ENCODE measurements at places on chromosomes 16 and 17.

DNA sequence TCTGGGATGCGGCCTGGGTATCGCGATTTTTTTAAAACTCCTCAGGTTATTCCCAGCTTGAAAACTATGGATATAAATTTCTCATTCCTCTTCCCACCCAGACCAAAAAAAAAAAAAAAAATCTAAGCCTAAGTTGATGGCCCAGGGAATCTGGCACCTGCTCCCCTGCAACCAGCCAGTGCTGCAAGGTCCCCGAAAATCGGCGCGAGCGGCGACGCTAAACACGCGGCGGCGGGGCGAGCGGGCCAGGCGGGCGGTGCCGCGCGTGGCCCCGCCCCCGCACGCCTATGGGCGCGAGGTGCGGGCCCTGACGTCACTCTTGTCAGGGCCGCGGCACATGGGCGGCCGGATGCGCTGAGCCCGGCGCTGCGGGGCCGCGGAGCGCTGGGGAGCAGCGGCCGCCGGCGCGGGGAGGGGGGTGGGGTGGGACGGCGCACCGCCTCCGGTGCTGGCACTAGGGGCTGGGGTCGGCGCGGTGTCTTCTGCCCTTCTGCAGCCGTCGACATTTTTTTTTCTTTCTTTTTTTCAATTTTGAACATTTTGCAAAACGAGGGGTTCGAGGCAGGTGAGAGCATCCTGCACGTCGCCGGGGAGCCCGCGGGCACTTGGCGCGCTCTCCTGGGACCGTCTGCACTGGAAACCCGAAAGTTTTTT is at the start of gene HLF:
Gene HLF, plus strand, starts transcription at position 316 of the 654 bp plus-strand sequence. CDS start 525 bp downstream, outside the sequence.
- H3K4me3 ChIP-seq, result peak within 1 kb of the TSS; percentile 48
- H3K27me3 ChIP-seq, result no peaks in the 10 kb centered on the region
- peaks cover 9% of the 10 kb centered on the region for H3K4me1 ChIP-seq
- no peak within 1 kb of the TSS for H3K27ac ChIP-seq
- no peaks in the 10 kb centered on the region for H3K36me3 ChIP-seq
- DNase-seq, result peak; percentile 90

DNA sequence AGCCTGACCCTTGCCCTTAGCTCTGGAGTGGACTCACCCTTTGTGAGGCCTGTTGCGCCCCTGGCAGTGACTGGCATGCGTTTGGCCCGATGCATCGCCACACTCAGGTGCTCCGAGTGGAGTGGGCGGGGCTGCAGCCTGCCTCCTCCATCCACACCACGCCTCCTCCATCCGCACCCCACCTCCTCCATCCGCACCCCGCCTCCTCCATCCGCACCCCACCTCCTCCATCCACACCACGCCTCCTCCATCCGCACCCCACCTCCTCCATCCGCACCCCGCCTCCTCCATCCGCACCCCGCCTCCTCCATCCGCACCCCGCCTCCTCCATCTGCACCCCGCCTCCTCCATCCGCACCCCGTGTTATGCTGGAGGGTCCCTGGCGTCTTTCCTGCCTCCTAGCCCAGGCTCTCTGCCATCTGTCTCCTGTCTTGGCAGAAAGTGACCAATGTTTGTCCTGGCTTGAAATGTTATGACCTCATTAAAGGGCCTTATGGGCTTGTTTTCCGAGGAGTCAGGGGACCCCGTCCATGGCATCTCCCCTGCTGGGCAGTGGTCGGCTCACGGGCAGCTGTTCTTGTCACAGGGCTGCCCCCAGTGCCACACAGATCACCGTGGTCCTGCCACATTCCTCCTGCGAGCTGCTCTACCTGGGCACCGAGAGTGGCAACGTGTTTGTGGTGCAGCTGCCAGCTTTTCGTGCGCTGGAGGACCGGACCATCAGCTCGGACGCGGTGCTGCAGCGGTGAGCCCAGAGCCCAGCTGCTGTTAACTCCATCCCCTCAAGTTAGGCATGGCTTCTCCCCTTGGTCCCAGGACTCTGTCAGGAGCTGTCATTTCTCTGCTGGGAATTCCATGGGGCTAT is 28.7 kb upstream of the MYO15B start:
- H3K27me3 ChIP-seq, result no peaks in the 10 kb centered on the region
- no peak for DNase-seq
- H3K4me3 ChIP-seq, result no peak overlapping the region
- no peaks in the 10 kb centered on the region for H3K36me3 ChIP-seq
- H3K27ac ChIP-seq, result no peak overlapping the region

DNA sequence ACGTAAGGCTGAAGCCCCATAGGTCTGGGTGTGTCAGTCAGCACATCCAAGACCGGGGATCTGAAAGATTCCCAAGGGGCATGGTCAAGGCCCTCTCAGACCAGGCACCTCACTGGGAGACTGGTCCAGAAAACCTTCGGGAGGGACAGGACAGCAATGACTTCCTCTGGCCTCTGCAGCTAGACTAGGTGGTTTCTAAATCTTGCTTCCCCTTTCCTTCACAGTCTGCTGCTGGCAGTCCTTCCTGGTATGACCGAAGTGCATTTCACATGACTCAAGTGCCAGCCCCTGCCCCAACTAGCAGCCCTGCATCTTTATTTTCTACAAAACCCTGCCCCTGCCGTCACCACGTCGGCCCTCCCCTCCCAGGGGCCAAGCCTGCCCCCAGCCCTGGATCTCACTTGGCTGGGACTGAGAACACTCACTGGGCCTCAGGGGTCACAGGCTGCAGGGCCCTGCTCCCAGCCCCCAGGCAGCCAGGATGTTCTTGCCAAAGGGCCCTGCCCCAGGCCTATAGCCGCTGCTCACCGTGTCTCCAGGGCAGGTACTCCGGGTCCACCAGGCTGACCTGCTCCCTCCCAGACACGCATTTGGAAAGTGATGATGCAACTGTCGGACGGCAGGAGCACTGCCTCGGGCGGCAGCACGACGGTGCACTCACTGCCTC is 18.3 kb downstream of the POLR3K start:
- H3K4me1 ChIP-seq, result no peaks in the 10 kb centered on the region
- no peaks in the 10 kb centered on the region for H3K36me3 ChIP-seq
- H3K4me3 ChIP-seq, result no peak overlapping the region
- DNase-seq, result no peak
- no peak overlapping the region for H3K27ac ChIP-seq

DNA sequence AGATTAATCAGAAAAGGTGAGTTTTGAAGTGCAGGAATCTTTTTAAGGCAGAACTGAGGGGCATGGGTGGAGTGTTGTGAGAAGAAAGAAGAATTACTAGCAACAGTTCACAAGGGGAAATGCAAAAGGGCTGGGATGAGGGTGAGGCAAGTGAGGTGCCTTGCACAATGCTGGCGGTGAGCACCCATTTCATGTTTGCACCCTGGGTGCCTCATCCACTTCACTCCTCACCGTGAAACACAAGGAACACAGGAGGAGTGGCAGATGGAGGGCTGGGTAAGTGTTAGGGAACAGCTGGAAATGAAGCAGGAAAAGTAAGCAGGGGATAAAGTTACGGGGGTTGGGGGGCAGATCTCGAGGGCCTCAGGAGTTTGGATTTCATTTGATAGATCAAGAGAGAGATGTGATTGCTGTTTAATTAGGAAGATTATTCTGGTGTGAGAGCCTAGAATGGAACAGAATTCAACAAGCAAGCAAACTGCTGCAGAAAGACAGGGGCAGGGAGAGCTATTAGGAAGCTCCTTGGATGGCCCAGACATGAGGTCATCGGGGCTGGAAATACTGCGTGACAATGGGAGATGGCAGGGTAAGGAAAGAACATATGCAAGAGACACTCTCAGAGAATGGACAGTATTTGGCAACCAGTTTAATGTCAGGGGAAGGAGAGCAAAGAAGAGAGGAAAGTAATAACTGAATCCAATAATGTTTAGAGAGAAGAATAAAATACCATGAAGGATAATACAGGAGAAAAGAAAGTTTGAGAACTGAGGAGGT is 8.3 kb upstream of the HEATR6 start:
- no peaks in the 10 kb centered on the region for H3K36me3 ChIP-seq
- H3K27me3 ChIP-seq, result no peaks in the 10 kb centered on the region
- no peak overlapping the region for H3K4me3 ChIP-seq
- H3K4me1 ChIP-seq, result peaks cover 6% of the 10 kb centered on the region
- no peak overlapping the region for H3K27ac ChIP-seq

DNA sequence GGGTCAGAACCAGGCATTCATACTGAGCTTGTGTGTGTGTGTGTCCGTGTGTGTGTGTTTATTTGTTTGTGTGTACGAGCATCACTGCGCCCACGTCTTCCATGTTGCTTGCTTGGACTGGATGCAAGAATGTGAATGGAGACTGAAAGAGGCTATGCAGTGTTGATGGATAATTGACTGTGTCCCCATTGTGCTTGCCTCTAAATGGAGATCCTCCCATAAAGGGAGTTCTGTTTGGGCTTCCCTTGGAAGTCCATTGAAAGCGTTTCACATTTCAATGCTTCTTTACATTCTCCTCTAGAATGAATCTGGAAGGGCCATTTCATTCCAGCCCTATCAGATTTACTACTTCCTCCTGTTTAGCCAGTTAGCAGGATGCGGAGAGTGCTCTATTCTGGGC is 124.0 kb downstream of the GP2 start:
- no peaks in the 10 kb centered on the region for H3K4me1 ChIP-seq
- no peak overlapping the region for H3K27ac ChIP-seq
- H3K27me3 ChIP-seq, result peaks cover 9% of the 10 kb centered on the region

DNA sequence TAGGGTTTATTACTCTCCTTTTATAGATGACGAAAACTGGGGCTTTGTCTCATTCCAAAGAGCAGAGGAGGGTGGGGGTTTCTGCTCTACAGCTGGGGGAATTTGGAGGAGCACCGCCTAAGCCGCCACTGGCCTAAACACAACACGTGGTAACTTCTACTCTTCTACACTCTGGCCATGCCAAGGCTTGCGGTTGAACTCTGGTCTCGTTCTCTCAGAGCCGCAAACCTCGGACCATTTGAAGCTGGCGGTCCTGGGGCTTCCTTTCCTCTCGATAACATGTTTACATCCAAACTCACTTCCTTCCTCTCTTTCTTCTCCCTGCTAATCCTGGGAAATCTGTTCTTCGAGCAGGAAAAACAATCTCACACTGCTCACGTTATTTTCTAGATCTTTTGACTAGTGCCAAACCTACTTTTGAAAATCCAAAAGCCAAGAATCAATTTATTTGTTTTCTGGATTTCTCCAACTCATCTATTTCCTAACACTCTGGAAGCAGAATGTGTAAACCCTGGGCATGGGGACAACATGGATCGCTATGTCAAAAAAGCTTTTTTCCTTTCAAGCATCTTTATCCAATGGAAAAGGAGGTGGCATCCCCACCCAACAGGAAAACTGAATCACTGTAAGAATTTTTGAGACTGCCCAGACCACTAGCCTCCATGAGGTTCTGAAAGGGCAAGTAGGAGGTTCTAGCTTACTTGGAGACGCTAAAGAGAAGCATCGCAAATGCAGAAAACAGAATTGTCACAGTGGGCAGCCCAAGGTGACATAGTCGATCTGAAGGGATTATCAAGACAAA is 13.6 kb upstream of the EEF2K start:
- H3K4me3 ChIP-seq, result peak overlapping the region; percentile 63
- H3K36me3 ChIP-seq, result no peaks in the 10 kb centered on the region
- peak overlapping the region; percentile 85 for H3K27ac ChIP-seq
- H3K4me1 ChIP-seq, result peaks cover 15% of the 10 kb centered on the region
- peak; percentile 33 for DNase-seq

- H3K4me1 ChIP-seq, result peaks cover 16% of the 10 kb centered on the region
- DNase-seq, result no peak
- no peaks in the 10 kb centered on the region for H3K36me3 ChIP-seq
Measured at GRCh38 chr17:45318561-45319230, 1.9 kb upstream of the MAP3K14 start.

DNA sequence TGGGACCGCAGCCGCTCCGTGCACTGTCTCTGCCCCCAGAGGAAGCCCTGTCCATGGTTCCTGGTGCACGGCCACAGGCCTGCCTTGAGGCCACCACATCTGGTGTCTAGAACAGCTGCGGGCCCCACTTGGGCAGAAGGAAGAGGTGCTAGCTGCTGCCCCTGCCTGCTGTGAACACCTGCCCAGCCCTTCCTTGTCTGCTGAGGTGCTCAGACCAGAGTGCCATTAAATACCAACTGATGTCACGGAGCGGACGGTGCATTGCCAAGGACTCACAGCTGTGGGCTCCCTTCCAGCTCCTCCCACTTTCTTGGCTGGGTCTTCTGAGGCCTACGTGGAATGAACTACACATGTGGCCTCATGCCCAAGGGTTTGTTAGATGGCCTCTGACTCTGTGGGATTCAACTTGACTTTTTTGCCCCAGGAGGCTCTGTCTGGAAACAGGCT is 146.1 kb downstream of the RAB11FIP4 start:
- H3K27me3 ChIP-seq, result no peaks in the 10 kb centered on the region
- no peaks in the 10 kb centered on the region for H3K4me1 ChIP-seq
- H3K4me3 ChIP-seq, result no peak overlapping the region
- no peak overlapping the region for H3K27ac ChIP-seq
- H3K36me3 ChIP-seq, result no peaks in the 10 kb centered on the region

DNA sequence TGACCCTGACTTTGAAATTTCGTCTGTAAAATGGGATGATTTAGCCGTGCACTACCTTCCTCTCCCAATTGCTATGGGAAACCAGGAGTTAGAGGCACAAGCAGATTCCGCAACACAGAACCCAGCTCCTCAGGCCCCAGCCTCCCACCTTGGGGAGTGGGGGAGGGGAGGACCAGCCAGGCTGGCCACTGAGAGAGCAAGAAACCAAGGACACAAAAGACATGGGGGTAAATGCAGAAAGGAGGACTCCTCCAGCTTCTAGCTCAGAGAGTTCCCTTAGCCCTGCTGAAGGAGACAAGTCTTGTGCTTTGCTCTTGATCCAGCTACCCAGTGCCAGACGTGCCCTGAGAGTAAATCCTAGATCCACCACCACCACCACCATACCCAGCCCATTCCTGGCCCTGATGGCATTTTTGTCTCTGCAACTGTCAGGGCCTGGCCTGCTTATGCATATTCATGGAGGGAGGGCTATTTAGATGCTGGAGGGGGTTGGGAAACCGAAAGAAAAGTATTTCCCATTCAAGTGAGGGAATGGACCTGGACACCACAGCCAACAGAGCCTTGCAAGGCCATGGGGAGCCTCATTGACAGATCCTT is 25.9 kb downstream of the PITPNM3 start:
- no peak overlapping the region for H3K27ac ChIP-seq
- DNase-seq, result no peak
- H3K4me1 ChIP-seq, result no peaks in the 10 kb centered on the region
- H3K4me3 ChIP-seq, result no peak overlapping the region
- H3K36me3 ChIP-seq, result no peaks in the 10 kb centered on the region

- peaks cover 40% of the 10 kb centered on the region for H3K4me1 ChIP-seq
- peak; percentile 60 for DNase-seq
- no peaks in the 10 kb centered on the region for H3K27me3 ChIP-seq
- peaks cover 3% of the 10 kb centered on the region for H3K36me3 ChIP-seq
- H3K27ac ChIP-seq, result peak within 1 kb of the TSS; percentile 82
Measured at GRCh38 chr17:11240841-11241610, at the start of gene SHISA6. TSS of gene SHISA6 (plus strand) at chr17:11241213.

- H3K27ac ChIP-seq, result peak overlapping the region; percentile 82
- DNase-seq, result peak; percentile 96
- peak overlapping the region; percentile 26 for H3K4me3 ChIP-seq
- no peaks in the 10 kb centered on the region for H3K36me3 ChIP-seq
Measured at GRCh38 chr16:11328172-11329070, 16.8 kb upstream of the RMI2 start.

GRCh38 chr17:7444682-7445618 is at the start of gene CHRNB1:
TSS of gene CHRNB1 (plus strand) at chr17:7445061. CDS start at chr17:7445128, 67 bp downstream.
- H3K27me3 ChIP-seq, result no peaks in the 10 kb centered on the region
- H3K27ac ChIP-seq, result peak within 1 kb of the TSS; percentile 73
- H3K36me3 ChIP-seq, result no peaks in the 10 kb centered on the region
- DNase-seq, result peak; percentile 68

Data from A673 (cell line).